OCI-M1 (cell line): ENCODE measurements at places on chromosomes 7 and 10.

DNA sequence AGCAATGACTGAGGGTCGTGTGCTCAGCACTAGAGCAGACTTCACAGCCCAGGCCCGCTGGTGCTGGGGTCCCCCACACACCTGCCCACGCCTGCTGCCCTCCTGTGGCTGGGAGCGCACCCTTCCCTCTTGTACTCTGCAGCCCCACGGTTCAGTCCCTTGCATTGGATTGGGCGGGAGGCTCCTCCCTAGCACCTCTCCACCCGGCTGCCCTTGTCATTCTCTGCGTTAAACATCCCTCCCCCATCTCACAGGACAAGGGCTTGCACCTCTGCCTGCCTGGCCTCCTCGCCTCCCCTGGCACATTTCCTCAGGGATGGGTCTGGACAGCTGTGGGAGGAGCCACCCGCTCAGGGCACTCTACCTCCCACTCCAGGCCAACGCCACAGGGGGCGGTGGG, 68.6 kb downstream of the ALOX5 start:
- no peak for DNase-seq

DNA sequence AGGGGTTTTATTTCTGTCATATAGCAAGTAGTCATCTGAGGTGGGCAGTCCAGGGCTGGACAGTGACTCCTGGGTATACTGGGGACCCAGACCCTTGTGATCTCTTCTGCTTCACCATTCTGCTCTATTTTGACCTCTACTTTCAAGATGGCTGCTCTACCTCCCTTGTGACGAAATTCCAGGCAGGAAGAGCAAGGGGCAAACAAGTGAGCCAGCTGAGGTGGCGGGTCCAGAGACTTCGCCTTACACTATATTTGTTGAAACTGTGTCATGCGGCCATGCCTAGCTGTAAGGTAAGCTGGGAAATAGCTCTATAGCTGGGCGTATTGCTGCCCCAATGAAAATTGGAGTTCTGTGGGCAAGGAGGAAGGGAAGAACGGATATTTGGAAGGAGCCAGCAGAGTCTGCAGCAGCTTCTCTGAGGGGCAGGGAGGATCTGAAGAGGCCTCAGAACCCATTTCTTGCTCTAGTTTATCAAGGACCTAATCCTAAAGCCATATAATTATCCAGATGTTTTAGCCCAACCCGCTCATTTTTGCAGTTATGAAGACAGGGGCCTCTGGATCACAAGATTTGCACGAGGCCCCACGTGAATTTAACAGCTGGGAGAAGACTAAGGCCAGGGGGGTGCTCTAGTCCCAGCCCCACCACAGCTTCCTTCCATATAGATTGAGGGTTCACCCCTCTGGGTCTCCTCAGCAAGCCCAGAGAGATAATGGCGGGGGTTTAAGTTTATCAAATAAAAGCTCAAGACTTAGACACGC, 7.7 kb upstream of the CPA1 start:
- DNase-seq = no peak

GRCh38 chr7:144579687-144580086, 176.2 kb upstream of the NOBOX start:
- no peak for DNase-seq

DNA sequence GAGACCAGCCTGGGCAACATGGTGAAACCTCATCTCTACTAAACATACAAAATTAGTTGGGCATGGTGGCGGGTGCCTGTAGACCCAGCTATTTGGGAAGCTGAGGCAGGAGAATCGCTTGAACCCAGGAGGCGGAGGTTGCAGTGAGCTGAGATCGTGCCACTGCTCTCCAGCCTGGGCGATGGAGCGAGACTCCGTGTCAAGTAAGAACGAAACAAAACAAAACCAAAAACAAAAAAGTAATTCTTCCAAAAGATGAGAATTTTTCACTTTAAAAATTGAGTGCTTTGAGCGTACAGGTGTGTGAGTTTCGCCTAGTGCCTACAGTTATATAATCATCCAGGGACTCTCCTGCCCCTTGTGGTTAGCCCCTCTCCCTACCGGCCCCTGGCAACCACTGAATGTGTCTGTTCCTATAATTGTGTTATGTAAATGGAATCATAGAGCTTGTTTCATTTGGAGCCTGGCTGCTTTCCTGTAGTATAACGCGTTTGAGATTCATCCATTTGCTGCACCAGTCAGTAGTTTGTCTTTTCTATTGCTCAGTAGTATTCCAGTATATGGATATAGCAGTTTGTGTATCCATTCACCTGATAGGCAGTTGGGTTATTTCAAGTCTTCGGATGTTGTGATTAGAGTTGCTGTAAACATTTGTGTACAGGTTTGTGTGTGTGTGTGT, 80.0 kb downstream of the RBM33 start:
- DNase-seq = no peak

DNA sequence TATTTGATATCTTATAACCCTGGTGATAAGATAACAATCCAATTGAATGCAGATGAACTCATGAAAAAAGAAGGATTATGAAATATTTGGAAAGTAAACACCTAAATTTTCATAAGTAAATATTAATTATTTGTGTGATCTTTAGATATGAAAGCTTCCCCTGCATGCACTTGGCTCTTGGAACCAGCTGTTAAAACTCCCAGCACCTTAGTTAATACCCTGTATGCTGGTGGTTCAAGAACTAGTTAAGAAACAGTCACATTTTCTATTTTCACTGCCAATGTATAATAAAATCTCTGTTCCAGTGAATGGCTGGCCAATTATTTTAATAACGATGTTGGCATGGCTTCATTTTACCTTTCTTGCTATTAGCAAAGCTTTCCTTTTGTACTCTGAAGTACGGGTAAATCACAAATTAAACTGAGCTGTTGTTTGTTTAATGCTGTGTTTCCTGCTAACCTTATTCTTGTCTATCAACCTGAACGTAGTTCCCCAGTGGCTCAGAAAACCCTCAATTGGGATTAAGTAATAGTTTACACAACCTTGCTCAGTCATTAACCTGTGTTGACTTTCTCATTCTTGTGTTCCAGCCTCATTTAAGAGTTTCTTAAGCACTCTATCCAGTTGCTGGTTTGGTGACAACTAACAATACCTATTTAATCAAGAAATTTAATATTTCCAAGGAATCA, 38.9 kb downstream of the MET start:
- no peak for DNase-seq

DNA sequence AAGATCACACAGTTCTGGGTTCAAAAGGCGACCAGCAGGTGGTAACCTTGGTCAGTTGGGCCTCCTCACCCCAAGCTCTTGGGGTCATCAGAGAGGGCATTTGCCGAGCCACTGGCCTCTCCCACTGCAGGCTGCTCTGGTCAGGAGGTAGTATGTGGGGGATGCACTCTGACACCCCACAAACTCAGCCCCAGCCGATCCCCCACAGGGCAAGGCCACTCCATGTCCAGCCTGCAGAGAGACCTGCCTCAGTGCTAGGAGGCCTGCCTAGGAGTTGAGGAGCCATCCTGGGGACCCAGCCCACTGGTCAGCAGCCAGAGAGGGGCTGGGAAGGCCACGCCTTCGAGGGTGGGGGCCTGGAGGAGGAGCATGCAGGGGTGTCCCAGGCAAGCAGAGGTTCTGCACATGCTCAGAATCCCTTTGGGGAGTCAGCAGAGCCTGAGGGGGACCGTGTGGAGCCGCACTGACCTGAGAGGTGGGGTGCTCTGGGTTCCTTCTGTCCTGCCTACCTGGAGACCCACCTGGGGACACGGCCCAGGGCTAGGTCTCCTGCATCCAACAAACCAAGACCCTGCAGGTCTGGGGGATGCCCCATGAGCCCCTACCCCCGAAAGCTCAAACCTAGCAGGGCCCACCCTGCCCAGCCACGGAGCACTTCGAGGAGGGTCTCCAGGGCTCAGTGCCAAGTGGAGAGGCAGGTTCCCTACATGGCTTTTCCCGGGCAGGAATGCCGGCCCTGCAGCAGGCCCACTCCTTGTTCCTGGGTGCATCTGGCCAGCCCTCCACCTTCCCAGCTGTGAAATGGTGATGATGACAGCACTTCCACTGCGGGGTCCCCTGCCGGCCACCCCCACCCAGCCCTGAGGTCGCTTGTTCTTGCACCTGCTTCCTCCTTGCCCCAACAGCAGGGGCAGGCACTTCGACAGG, 58.5 kb downstream of the RASGEF1A start:
- DNase-seq = no peak

DNA sequence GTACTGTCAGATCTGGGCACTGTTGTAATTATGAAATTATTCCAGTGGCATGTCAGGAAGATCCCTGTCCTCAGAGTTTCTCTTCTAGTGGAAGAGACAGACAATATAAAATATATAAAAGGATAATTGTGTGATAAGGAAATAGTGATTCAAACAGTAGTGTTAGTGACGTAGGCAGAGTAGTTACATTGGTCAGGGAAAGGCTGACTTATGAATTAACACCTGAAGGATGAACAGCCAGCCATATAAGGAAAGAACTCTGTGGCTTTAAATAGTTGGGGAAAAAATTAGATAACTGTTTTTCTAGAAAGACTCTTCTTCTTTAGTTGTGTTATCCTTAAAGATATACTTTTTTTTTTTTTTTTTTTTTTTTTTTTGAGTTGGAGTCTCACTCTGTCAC, 37.7 kb downstream of the WAC start:
- no peak for DNase-seq

- no peak for DNase-seq
Observed at GRCh38 chr7:106239406-106239805, 45.4 kb downstream of the NAMPT start.
